ENCODE measurements at places on chromosomes 11 and 22.

DNA sequence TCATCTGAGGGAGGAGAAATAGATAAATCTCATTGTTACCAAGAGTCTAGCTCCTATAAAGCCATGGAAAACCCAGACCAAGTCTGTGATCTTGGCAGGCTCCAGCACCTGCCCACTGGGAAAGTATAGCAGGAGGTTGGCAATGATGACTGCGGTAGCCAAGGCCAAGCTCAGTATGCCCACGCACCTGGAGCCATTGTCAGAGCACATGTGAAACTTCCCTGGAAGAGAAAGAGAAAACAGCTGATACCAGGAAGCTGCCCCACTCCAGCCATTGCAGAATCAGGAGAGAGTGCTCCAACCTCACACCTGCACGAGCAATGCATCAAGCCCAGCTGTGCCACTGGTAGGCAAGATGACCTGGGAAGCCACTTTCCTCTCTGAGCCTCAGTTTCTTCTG is 62.2 kb upstream of the HEPHL1 start:
- no peak for DNase-seq

- DNase-seq: no peak
Measured at GRCh38 chr22:29193021-29193420, 12.7 kb upstream of the EMID1 start.

DNA sequence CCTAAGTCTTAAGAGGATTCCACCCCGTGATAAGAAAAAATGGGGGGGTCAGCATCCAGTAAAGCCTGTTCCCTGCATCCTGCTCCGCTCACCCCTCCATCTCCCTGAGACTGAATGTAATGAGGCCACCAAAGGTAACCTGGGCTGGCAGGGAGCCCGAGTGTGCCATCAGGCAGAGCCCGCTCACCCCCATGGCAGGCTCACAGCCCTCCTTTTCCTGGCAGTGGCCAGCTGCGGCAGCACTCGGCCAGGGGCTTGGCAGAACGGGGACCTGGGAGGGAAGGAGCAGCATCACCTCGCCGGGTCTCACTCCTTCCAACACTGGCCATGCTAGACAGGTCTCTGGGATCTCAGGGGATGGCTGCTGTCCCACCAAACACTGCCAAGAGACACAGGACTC is 64.4 kb downstream of the PRDM11 start:
- no peak for DNase-seq

- no peak for DNase-seq
Measured at GRCh38 chr11:22807855-22808570, 21.6 kb downstream of the SVIP start.

GRCh38 chr11:2186669-2187279 is 15.2 kb upstream of the TH start:
- DNase-seq: no peak

DNA sequence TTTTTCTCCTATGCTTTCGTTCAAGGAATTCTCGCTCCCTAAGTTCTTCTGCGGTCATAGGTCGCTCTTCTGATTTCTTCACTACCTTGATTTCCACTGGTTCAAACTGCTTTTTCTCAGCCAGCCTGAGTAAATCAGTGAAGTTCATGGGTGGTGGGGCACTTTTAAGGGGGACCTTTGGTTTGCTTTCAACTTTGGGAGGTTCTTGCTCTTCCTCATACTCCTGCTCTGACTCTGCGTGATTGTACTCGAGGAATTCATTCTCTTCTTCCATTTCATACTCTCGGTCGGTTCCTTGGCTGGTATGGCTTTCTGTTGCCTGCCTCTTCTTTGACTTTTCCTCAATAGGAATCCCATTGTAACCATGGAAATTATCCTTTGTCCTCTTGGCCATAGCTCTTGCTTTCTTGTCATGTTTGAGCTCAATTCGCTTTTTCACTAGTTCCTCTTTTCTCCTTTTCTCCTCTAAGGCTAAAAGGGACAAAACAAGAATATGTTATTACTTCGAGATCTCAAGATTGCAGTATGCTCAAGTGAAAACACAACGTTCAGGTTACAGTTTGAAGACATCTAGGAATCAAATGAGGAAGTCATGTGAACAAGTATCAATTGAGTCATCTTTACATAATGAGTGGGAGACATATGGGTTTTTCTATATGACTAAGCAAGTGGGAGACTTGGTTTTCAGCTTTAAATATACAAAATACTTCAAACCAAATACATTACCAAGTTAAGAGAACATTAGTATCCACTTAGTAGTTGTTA is 16.2 kb downstream of the MISFA start:
- peak; percentile 83 for DNase-seq

- no peak for DNase-seq
Measured at GRCh38 chr11:79262221-79262620, 178.6 kb downstream of the TENM4 start.

GRCh38 chr11:62459080-62459479 is 40.2 kb downstream of the SCGB1A1 start:
- no peak for DNase-seq

DNA sequence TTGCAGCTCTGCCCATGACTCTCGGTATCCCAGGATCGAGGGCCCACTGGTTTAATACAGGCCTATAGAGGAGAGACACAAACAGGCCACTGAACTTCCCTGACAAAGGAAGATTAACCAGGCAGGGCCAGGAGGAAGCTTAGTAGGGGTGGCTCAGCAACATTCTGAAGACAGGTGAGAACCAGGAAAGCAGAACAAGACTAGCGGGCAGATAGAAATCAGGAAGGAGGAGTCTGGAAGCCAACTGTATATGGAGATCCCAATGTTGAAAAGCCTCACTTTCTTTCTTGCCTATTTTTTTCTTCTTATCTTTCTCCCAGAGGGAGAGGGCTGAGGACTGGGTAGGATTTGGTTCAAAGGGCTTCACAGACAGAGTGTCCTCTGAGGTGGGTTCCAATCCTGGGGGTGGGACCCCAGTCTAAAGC is 5.4 kb downstream of the PI4KA start:
- no peak for DNase-seq

GRCh38 chr11:90204832-90205646 is 17.8 kb downstream of the CHORDC1 start:
- peak; percentile 46 for DNase-seq

DNA sequence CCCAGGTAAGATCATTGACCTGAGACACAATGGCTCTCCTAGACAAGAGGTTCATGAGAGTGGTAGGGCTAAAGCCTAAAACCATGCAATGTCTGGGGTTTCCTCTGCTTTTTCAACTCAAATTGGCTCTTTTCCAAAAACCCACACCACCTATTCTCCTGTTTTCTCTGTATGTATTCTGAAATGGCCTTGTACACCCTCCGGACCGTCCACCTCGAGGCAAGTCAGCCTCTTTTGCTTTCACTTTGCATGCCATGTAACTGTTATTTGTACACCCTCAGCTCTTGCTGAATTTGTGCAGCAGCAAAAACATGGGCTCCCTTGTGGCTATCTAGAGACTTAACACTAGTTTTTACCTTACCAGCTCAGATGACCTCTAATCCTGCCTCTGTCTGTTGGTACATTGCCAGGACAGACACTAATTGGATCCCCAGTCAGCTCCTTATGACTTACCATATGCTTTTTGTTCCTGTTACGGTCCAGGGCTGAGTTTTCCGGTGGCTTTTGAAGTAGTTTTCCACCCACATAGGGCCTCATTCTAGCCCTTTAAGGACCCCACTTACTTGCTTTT is 288.0 kb downstream of the SBF2 start:
- DNase-seq: no peak

DNA sequence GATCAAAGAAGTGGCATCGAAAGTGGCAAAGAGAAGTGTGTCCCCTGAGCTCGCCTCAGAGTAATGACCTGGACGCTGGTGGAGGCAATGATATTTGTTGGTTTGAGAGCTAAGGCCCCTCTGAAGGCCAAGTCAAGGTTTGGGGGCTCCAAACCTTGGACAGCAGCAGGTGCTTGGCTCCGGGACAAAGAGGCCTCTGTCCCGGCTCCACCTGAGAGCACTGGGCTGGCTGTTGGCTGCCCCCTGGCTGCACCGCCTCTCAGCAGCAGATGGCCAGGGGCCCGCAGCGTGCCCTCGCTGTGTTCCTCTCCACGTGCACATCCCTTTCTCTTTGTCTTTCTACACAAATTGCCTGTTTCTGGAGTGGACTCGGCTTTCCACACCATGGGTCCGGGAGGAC is 301.3 kb downstream of the NTM start:
- DNase-seq: no peak

- DNase-seq: no peak
Measured at GRCh38 chr22:31431950-31432349, 32.5 kb downstream of the DRG1 start.

DNA sequence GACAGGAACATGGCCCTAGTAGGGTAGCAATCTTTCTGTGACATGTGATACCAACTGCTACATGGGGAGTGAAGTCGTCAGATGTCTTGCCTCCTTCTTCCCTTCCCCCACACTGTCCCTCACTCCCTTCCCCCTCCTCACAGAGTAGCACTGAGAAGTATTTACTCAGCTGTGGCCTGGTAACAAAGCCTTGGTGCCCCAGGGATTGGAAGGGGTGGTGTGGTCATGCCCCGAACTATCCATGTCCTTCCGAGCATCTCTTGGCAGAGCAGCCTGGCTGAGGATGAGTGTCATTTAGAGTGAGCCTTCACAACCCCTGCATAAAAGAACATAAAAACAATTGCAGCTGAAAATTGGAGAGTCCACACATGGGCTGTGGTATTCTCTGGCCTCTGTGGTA is 46.1 kb downstream of the ARFGAP2 start:
- DNase-seq: no peak

DNA sequence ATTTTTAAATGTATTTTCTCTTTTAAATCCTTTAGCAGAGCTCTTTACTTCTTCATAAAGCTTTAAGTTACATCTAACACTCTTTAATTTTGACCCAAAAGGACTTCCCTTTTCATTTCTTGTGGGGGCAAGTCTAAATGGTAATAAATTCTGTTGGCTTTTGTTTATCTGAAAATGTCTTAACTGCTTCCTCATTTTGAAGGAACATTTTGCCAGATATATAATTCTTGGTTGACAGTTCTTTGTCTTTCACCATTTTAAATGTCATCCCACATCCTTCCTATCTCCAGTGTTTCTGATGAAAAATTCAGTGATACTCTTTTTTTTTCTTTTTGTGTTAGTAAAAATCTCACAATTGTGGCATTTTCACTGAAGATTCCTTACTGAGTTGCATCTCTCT is 44.7 kb upstream of the ZBTB44 start:
- DNase-seq: no peak

All from T-helper 1 cell (primary cell).